H4 (cell line): ENCODE measurements at places on chromosomes 2 and 18. TPM values are rescaled to one million over a fixed set of nuclear protein-coding genes. Genes with fewer than 3 reads are reported as not detected.

Gene FOXD4L1
- total RNA-seq: not detected in 2 replicates

Gene SPP2
- not detected in 2 replicates for total RNA-seq

DNA sequence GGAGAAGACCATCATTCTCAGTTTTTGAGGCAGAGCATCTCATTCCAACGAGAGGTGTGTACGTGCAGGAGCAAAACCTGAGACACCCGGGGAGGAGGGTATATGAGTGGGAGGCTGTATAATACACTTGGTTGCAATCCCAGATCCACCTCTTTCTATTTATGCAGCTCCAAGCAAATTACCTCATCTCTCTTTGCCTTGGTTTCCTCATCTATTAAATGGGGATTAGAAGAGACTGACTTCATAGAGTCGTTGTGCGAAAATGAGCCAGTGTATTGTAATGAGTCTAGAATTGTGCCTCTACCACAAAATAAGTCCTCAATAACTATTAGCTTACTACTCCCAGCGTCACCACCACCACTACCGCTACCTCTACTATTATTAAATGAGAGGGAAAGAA lies 40.1 kb downstream of the TGOLN2 start:
- no peak for DNase-seq

DNA sequence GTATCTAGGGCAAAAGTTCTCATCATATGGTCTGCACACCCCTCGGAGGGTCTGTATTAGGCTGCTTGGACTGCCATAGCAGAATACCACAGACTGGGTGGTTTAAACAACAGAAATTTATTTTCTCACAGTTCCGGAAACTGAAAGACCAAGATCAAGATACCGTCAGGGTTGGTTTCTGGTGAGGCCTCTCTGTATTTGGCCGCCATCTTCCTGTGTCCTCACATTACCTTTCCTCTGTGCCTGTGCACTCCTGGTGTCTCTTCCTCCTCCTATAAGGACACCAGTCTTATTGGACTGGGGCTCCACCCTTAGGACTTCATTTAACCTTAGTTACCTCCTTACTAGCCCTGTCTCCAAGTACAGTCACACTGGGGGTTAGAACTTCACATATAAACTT lies 132.5 kb downstream of the NCOA1 start:
- no peak for DNase-seq

DNA sequence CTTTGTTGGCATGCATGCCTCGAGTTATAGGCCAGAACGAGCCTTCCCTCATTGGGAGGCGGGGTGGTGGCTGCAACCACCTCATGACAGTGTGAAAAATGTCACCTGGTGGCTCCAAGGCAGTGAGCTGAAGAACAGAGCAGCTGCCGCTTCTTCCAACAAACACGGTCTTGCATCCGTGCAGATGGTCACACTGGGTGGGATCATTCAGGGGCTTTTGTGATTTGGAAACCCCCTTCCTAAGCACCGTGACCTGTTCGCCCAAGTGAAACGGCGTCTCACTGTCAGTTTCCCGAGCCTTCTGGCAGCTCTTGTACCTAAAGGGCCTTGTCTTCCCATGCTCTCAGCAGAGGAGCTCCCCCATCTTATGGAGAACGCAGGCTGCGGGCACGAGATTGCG lies 159.7 kb downstream of the NAPG start:
- DNase-seq: no peak

- DNase-seq: no peak
Measured at GRCh38 chr2:9765611-9766531, 77.4 kb upstream of the TAF1B start.

Gene BOLL
- total RNA-seq: not detected in 2 replicates

Gene DAPL1
- not detected in 2 replicates for total RNA-seq

Gene SCN9A
- total RNA-seq: 3.3 and 3.9 TPM in 2 replicates

Gene CNTNAP5
- not detected in 2 replicates for total RNA-seq

Gene FMNL2
- total RNA-seq: 7.7 and 10.6 TPM in 2 replicates

GRCh38 chr2:96087130-96087529 lies 29.2 kb downstream of the ADRA2B start:
- no peak for DNase-seq

Gene LRP1B
- 0.76 and 1.4 TPM in 2 replicates for total RNA-seq

Gene CAPN13
- total RNA-seq: 0.10 TPM in 1 of 2 replicates, not detected in the other

Gene POTEI
- total RNA-seq: 0.10 and 0.31 TPM in 2 replicates

GRCh38 chr2:68908392-68908970 lies 37.3 kb upstream of the BMP10 start:
- peak; percentile 95 for DNase-seq
